Epithelial cell of proximal tubule (primary cell): ENCODE measurements at places on chromosomes 5 and 9.

DNA sequence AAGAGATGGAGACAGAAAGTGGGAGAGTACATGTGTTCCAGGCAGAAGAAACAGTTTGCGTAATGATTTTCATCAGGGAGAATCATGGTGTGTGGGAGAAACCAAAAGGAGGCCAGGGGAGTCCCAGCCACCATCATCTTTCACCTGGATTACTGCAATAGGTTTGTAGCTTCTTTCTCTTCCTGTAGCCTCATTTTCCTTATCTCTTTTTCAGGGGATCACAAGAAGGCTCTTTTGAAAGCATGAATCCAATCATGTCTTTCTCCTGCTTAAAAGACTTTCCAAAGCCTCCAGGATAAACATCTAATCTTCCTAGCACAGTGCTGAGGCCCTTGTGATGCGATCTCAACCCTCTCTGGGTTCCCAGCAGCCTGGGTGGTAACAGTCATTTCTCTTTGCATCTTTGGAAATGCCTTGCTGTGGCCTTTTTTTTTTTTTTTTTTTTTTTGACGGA lies 10.3 kb upstream of the GPBP1 start:
- DNase-seq, result no peak

DNA sequence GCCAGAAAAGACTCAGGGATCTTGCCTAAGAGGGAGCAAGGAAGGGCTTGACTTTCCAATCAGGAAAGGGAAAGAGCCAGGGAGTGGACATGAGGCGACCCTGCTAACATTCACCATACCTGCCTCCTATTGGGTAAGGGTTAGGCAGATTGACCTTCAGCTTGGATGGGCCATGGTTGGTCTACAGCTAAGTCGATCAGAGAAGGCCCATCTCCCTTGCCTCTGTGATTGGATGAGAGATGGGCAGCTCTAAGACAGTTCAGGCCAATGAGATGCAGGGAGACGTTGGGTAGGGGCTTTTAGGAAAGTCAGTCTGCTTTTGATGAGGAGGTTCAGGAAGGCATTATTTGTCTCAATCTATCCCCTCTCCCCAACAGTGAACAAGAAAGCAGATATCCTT lies 135.0 kb upstream of the STC2 start:
- DNase-seq, result no peak

DNA sequence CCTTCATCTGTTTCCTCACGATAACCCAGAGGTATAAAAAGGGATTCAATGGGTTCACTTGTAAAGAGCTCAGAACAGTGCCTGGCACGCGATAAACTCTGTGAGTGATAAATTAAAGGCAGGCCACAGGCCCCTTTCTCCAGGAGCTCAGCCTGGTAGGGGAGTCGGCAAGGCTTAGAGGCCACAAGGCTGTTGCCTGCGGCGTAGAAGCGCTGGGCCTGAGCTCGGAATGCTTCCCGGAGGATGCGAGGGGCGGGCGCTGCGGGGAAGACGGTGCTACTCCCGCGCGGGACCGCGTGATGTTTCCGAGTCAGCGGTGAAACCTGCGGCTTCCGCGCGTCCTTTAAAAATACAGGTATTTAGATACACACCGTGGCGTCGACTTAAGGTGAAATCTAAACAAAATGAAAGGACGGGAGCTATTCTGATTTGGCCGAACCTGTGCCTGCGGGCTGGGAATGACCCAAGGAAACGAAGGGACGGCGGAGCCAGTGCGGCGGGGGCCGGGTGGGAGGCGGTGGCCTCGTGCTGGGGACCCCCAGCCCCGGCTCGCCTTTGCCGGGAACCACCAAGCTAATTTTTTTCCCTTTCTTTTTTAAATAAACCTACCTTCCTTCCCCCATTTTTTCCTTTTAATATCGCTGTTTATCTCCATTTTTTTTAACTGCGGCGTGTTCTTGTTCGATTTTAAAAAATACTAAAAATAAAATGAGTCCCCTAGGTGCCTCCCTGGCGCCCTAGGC lies 6.2 kb downstream of the NKX2-5 start:
- no peak for DNase-seq

GRCh38 chr9:10366171-10366779 lies 246.5 kb downstream of the PTPRD start:
- no peak for DNase-seq

GRCh38 chr9:36748322-36748899 lies 175.7 kb downstream of the MELK start:
- no peak for DNase-seq

- no peak for DNase-seq
Measured at GRCh38 chr5:110007101-110007500, 317.4 kb downstream of the MAN2A1 start.

DNA sequence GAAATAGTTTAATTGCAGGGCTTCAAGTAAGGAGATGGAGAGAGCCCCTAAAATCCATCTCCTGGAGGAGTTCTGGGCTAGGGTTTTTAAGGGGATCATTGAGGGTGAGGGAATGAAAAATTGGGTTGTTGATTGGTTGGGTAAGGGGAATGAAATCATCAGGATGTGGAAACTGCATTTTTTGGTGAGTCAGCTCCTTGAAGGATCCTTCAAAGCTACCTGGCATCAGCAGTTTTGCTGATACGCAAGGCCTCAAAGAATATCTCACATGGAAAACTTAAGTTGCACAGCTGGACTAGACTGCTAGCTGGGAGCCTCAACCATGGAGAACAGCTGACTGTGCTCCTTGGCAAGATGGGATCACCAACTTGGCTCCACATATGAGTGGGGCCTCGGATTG lies 136.7 kb downstream of the FGF10 start:
- no peak for DNase-seq

- DNase-seq, result no peak
Measured at GRCh38 chr5:154923441-154924430, 14.3 kb downstream of the GEMIN5 start.

- no peak for DNase-seq
Measured at GRCh38 chr5:174315471-174315870, 270.0 kb downstream of the NSG2 start.

- DNase-seq, result no peak
Measured at GRCh38 chr5:170342153-170342725, 44.7 kb upstream of the LCP2 start.

DNA sequence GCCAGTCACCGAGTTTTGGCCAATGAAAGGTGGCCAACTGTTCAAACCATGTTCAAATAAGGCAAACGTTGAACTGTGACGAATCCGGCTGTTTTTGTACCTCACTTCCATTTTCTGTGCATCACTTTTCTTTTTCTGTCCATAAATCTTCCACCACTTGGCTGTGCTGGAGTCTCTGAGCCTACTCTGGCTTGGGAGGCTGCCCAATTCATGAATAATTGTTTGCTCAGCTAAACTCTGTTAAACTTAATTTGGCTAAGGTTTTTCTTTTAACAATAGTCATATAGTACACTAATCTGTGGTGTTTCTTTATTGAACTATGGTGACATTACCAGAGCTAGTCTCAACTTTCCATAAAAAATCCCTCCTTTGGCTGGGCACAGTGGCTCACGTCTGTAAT lies 11.3 kb downstream of the NIM1K start:
- DNase-seq, result no peak

DNA sequence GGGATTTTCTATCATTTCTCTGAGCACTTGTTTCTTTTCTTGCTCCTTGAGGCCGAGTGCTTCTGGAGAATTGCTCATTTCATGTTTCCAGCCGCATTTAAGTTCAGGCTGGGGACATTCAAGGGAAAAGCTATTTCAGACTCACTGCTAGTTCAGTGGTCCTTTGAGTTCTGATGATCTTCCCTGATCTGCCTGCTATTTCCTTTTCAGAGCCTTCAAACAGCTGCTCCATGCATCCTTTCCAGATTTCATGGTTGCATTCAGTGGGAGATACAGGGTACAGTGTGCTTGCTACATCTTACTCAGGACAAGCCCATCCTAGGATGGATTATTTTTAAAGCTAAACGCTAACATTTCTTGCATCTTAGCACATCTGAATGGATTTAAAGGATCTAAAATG lies 14.7 kb downstream of the NDUFS4 start:
- DNase-seq, result no peak

- no peak for DNase-seq
Measured at GRCh38 chr9:127921557-127922120, 4.8 kb upstream of the ST6GALNAC4 start.

DNA sequence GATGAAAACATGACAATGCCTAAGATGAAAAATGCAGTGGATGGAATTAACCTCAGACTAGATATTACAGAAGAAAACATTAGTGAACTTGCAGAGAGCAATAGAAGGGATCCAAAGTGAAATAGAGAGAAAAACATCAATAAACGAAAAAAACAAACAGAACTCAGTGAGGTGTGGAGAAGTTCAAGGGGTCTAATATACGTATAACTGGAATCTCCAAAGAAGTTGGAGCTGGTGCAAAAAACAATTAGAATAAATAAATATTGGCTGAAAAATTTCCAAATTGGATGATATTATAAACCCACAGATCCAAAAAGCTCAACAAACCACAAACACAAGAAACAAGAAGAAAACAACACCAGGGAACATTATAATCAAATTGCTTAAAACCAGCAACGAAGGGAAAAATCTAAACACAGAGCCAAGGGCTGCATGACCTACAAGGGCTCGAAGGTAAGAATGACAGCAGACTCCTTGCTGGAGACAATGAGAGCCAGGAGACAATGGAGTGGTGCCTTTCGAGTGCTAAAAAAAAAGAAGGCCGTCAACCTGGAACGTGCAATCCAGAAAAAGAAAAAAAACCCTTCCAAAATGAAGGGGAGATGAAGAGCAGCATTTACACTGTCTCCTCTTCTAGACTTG lies 11.8 kb downstream of the FAM163B start:
- no peak for DNase-seq

GRCh38 chr5:41485533-41485932 lies 24.9 kb downstream of the PLCXD3 start:
- DNase-seq, result no peak

DNA sequence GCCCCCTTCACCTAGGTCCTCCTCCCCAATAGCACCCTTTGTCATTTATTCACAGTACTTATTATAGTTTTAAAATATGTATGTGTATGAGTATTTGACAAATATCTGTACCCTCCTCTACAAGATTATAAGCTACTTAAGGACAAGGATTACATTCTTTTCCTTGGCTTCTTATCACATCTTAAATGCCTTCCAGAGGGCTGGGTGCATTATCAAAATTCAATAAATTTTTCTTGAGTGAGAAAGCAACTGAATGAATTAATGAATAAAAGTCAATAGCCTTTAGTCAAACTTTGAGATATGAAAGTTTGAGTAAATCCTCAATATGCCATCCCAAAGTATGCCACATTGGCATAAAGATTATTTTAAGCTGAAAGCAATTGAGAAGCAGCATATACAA lies 621.7 kb downstream of the DNAH5 start:
- DNase-seq, result no peak

DNA sequence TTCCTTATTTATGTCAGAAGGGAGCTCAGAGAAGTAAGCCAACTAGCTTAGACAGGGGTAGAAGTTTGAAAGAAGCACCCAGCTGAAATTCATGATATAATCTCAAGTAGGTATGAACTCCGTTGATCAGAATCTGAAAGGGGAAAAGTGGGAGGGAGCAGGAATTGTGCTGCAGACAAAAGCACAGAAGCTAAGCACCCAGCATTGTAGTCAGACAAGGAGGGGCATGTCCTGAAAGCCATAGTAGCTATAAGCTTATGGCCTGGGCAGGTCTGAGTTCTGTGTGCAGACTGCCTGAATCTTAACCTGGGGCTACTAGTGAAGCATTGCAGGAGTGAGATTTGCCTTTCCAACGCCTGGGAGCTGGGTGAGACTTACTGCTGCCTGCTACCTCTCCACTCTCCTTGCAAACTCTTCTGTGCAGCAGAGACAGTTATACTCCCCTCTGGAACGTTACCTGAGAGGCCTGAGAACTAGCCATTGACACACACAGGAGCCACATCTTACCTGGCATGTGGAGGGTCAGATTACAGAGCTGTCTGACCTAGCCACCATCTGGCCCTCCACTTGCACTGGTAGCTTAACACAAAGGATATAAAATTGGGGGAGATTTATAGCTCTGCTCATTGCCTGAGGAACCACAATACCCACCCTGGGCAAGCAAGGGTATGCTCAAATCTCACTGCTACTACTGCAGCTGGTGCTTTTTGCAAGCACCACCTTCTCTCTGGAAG lies 9.8 kb upstream of the CYLC2 start:
- DNase-seq, result no peak

DNA sequence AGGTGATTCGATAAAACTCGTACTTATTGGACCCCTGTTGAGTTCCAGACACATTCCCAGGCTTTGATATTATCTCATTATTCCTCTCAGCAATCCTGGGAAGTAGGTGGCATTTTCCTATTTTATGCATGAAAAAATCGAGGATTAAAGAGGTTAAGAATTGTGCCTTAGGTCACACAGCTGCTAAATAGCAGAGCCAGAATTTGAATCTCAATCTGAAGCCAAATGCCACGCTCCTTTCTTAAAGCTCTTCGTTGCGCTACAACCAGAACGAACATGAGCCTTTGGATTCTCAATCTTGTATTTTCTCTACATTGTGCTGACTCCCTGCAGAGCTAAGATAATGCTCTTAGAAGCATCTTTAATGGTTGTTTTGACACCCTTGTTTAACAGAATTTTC lies 527.8 kb upstream of the TLE4 start:
- DNase-seq, result no peak

GRCh38 chr9:97419309-97419867 lies 7.5 kb downstream of the TDRD7 start:
- DNase-seq, result no peak

DNA sequence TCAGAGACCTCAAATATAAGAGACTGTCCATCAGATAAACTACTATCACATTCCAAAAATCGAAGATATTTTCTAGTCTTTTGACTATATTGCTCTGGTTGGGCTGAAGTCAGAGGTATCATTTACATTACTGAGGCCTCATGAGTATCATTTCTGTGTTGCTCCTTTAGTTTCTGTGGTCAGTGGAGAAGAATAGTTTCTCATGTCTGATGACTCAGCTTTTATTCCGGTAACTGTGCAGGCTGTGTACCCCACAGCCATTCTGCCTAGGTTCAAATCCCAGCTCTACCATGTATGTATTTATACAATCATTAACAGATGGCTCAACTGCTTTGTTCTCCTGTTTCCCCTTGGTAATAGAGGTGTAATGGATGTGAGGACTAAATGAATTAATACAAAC lies 179.3 kb downstream of the ALDH1A1 start:
- no peak for DNase-seq

- no peak for DNase-seq
Measured at GRCh38 chr5:100322483-100322882, 212.7 kb upstream of the FAM174A start.
